ENCODE measurements at places on chromosomes 2 and 18.

- DNase-seq, result no peak
Measured at GRCh38 chr2:144875290-144875969, 355.5 kb upstream of the ZEB2 start.

DNA sequence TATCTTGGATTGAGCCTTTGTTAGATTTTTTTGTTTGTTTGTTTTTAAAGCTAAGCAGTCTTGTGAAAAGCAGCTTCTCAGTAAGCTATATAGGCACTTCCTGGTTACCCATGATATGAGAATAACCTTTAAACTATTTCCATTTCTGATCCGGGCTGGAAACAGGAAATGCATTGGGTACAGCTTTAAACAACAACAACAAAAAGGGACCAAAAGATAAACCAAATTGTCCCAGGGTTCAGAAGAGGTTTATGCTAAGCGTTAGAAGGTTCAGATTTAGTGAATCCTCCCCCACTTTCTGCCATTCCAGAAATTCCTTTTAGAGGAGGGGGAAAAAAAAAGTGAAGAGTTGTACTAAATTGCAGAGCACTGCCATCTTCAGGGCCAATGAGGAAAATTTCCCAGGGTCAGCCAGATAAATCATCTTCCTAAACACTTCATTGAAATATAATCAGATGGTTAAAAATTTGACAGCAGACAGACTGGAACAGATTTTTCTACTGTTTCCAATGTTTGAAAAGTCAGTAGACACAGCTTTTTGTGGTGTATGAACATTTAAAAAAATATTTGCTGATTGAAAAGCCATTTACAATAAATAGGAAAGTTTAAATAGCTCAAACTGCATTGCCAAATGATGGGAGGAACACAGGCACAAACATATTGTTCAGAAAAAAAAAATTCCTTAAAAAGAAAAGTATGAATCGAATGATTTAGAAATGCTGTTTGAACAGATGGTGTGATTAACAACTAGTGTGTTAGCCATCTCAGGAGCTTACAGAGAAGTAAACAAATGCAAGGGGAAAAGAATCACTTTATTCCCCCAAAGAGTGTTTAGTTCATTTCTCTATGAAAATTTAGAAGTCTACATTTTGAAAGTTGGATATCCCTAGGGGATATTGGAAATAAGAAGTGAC lies 189.9 kb upstream of the TANK start:
- DNase-seq, result no peak

GRCh38 chr2:146414456-146414855 lies 1430.4 kb upstream of the ACVR2A start:
- no peak for DNase-seq

GRCh38 chr2:134882773-134883172 lies 35.8 kb upstream of the CCNT2 start:
- no peak for DNase-seq

DNA sequence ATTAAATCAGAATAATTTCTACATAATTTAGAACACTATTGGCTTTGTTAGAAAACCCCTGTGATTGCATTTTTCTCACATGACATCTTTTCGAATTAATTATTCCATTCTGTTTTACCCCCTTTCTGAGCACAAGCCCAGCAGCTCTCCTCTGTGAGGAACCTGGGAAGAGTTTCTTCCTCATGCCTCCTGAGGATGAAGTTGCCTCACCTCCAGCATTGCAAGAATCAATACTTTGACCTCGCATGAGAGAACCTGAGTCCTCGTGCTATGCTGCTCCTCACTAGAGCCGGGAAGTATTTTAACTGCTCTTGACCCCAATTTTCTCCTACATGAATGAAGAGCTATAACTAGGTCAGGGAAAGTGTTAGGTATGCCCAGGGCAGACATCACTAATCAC lies 77.1 kb upstream of the RAPH1 start:
- DNase-seq, result no peak

DNA sequence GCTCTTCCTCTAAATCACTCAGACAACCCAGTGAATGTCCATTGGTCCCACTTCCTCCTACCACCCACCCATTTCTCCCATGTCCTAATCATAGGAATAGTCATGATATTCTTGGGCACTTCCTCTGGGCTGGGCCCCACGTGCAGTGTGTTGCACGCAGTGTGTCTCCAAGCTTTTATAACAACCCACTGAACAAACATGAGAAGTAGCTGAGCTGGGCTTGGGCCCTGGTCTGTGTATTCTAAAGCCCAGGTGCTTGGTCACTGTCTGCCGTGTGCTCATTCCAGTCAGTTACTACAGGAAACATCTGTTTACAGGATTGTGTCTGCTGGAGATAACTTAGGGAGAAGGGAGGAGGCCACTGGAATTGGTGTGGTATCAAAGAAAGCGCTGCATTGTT lies 64.2 kb upstream of the THOC1 start:
- no peak for DNase-seq

DNA sequence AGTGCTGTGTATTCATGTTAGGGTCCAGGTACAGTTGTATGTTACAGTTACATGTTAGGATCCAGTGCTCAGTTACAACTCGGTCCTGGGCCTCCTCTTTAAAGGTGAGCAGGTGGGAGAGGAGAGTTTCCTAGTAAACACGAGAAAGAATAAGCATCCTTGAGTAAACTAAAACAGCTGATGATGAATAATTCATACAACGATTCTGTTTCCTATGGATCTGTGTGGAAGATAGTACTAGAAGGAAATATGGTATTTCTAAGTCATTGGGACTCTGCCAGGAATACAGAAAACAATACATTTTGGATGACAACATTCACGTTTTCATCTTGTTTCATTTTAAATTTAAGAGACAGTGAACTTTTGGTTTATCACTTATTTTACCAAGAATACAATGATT lies 29.5 kb downstream of the SNTG2 start:
- no peak for DNase-seq

DNA sequence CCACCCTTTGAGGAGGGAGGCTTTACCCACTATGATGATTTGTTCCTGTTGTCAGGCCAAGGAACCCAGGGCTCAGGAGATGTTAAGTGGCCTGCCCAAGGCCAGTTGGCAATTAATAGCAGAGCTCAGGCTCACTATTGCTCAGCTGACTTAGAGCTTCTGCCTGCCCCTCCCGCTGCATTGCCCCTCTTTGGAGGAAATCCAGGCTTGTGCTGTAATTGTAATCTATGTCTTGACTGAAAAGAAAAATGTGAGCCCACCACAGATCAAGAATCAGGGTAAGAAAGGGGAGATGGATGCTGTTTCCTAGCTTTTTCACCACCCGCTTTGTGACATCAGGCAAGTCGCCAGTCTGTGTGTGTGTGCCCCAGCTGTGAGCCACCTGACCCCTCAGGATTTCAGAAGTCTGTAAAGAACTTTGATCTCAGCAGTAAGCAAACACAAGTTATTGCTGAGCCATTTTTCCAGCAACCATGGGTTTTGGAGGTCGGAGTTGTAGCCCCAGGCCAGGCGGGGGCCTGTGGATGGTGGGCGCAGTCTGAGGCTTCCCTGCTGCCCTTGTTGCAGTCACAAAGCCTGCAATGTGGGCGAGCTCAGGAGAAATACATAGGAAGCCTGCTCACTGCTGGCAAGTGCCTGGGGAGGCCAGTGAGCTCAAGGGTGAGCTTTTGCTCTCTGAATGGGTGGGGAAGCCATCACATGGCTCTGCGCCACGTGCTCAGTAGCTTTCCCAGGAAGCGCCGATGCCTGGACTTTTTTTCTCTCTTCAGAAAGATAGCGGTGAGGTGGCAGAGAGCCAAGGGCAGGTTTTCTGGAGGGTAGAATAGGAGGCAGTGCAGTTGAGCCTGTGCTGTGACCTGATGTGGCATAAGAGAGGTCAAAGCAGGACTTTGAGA lies 6.1 kb downstream of the CABLES1 start:
- no peak for DNase-seq

DNA sequence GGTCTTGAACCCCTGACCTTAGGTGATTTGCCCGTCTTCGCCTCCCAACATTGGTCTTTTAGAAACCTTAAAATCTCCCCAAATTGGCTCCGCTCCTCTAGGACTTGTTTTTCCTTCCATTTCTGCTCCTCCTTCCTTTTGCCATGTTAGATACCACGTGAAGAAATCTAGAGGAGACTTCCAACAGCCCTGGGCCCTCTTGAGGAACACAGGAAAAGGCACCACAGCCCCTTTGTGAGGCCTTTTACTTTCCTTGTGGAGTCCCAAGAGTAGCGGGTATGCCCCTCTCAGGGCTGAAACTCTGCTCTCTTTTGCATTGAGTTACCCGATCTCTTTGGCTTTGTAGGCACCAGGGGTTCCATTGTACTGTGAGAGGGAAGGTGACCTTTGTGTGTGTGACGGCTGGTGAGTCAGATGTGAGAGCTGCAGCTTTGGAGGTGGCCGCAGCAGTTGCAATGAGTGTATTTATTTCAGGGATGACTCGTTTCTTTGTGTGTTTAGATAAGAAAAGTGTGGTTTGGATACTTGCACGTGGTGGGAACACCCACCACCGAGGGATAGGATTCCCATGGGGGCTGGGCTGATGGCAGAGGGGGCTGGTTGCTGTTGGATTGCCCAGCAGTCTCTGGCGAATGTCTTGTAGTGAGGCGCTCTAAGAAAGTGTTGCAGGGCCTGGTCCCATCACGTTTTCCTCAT lies 218.4 kb upstream of the HS6ST1 start:
- no peak for DNase-seq

- no peak for DNase-seq
Measured at GRCh38 chr18:6731222-6731596, 1.7 kb downstream of the ARHGAP28 start.

DNA sequence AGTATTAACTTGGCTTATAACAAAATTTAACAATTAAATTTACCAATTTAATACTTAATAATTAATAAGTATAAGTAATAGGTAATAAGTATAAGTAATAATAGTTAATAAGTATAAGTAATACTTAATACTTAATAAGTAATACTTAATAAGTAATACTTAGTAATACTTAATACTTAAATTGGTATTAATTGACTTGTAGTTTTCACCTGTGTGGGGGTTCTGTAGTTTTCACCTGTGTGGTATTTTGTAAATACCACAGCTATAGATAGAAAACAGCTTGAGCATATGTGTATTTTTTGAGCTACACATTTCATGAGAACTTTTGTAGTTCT lies 55.4 kb downstream of the MAPRE2 start:
- no peak for DNase-seq

DNA sequence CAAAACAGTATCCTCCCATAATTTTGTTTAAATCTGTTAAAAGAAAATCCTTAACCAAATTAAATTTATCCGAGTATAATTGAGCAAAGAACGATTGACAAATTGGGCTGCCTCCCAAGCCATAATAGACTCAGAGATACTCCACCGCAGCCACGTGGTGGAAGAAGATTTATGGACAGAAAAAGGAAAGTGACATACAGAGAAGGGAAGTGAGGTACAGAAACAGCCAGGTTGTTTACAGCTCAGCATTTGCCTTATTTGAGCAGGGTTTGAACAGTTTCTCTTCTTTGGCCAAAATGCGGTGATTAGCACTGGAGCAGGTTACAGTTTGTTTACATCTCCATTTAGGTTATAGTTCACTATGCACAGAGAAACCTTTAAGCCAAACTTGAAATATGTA lies 60.8 kb downstream of the KYNU start:
- no peak for DNase-seq

- no peak for DNase-seq
Measured at GRCh38 chr2:134498654-134499053, 220.1 kb downstream of the TMEM163 start.

- no peak for DNase-seq
Measured at GRCh38 chr2:68512966-68513365, 45.6 kb downstream of the APLF start.

GRCh38 chr2:180892091-180892490 lies 88.3 kb upstream of the UBE2E3 start:
- no peak for DNase-seq

DNA sequence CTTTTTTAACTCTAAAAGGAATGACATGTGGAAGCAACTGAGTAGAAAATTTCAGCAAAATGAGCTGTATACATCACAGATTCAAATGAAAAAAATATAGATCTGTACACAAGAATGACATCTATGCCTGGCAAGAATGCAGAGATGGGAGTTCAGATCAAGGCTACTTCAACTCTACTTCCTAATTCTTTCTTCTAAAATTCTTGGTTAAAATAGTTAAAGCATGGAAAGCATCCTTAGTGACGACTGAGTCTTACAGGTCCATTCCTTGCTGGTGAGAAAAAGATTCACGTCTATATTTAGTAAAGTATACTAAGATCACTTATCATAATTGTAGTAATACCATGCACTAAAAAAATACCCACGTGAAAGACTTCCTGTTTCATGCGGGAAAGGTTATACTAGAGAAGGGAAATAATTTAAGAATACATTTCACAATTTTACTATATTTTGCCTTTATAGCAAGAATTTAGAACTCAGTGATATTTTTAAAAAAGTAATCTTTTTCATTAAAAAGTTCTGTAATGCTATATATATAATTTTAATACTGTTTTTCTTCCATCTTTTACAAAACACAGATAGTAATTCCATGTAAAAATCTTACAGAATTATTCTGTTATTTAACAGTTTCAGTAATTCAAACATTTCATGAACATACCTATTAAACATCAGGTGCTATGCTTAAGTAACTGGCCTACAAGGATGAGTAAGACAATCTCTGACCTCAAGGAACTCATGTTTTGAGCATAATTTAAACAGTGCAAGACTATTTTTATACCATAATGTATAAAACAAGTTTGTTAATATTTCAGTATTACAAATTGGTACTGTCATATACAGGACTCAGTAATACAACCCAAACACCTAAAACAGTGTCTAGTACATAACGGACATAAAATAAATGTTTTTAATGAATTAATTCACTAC lies 159.6 kb downstream of the BAZ2B start:
- DNase-seq, result no peak

GRCh38 chr2:197433780-197434438 lies 919 bp downstream of the SF3B1 start:
- no peak for DNase-seq

GRCh38 chr2:28251337-28251736 lies 141.3 kb upstream of the FOSL2 start:
- no peak for DNase-seq

DNA sequence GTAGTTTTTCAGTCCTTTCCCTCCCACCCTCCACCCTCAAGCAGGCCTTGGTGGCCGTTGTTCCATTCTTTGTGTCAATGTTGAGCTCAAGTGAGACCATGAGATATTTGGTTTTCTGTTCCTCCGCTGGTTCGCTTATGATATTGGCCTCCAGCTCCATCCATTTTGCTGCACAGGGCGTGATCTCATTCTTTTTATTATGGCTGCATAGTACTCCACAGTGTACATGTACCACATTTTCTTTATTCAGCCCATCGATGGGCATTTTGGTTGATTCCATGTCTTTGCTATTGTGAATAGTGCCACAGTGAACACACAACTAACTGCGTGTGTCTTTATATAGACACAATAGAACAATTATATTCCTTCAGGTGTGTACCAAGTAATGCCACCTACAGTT lies 14.1 kb downstream of the AGAP1 start:
- DNase-seq, result no peak

GRCh38 chr2:32463110-32463509 lies 106.3 kb downstream of the BIRC6 start:
- DNase-seq, result no peak

- DNase-seq, result no peak
Measured at GRCh38 chr2:235740821-235741220, 247.0 kb downstream of the AGAP1 start.

DNA sequence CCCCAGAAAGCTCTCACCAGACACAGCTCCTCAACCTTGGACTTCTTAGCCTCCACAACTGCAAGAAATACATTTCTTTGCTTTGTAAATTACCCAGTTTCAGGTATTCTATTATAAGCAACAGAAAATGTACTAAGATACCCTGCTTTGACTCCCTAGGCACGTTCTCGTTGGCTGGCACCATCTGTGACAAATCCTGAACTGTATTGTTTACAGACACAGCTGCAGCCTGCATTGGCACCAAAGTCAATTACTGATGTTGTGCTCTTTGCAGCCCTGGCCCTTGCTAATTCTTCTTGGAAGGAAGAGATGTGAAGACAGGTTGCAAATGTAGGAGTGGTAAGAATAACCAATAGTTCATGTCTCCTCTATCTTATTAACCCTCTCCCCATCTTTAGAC lies 72.7 kb upstream of the FAM136A start:
- DNase-seq, result no peak

Measured in activated naive CD8-positive, alpha-beta T cell treated with anti-CD3 and anti-CD28 coated beads for 36 hours (primary cell).